ENCODE measurements at places on chromosomes 11 and 22.

GRCh38 chr11:119237515-119237914 lies 31.4 kb downstream of the CBL start:
- DNase-seq: no peak

GRCh38 chr11:36141196-36141953 lies 147.8 kb downstream of the COMMD9 start:
- DNase-seq: no peak

DNA sequence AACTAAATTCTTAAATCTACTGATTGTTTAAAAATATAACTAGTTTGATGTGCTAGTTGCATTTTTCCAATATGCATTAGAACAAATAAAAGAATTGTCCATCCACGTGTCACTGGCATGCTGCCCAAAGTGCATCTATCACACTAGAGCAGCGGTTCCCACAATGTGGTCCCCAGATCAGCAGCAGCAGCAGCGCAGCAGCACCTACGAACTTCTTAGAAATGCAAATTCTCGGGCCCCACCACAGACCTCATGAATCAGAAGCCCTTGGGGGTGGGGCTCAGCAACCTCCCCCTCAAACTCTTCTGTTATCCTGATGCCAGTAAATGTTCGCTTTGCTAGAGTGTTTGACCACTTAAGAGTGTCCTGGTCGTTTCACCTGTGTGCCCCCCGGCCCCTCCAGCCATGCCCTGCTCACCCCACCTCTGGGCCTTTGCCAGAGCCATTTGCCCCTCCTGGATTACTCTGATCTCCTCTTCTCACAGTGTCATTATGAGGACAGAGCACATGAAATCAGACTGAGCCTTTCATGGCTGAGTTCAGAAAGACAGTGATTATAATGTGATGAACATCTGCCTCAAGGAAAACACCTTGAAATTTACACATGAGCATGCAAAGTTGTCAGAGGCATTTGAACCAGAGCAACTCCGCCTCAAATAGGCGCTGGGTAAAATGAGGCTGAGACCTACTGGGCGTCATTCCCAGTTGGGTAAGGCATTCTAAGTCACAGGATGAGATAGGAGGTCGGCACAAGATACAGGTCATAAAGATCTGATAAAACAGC lies 12.6 kb upstream of the VSIG10L2 start:
- DNase-seq: no peak

DNA sequence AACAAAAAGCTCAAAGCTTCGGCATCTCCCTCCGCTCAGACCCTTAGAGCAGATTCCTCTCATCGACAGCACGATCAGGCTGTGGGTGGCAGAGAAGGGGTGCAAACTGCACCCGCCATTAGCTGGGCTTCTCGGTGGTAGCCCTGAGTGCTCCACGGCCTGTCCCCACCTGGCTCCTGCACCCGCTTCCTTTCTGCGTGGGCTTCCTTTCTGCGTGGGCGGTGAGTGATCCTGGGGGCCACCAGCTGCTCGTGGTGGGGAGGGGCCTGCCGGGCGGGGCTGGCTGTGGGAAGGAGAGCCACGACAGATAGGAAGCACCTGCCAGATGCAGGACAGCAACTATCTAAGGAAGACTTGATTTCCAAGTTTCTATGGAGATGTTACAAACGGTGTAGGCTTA lies 55.0 kb downstream of the BRD1 start:
- no peak for DNase-seq

DNA sequence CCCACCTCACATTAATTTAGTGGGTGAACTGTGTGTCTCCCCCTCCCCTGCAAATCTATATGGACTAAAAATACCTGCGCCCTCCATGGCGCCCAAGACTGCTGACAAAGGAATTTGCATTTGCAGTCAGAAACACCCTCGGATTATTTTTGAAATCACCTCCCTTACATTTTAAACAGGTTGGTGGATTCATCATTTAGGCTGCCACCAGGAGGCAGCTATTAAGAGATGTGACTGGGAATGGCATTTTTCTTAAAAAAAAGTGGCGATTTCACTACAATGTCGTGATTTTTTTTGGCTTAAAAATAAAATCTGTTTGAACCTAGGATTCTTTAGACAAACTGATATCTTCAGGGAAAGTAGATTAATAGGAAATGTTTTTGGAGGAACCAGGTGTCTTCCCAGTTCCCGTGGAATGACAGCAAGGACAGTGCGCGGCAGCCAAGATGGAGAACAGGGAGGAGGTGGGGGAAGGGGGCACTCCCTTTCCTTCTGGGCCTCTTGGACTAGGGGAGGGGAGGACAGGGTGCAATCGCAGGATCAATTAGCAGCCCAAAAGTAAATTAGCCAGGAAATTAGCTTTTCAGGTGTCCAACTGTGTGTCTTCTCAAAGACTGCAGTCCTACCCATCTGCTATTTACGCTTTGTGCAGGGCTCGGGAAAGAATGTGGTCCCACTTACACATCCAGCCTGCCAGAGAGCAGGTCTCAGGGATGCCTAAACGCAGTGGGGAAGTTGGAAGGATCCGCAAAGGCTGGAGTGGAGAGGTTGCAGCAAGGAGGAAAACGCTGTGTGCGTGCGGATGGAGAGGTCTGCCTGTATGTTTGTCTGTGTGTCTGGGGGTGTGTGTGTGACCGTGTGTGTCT lies 496.4 kb downstream of the NTM start:
- no peak for DNase-seq
